COR-L47 (cell line): ENCODE measurements at places on chromosomes 16 and 17.

GRCh38 chr16:59859676-59860402 is 1125.7 kb upstream of the GOT2 start:
- DNase-seq, result no peak

- no peak for DNase-seq
Measured at GRCh38 chr17:65593855-65594845, 32.7 kb upstream of the AXIN2 start.

GRCh38 chr16:83231729-83232128 is 576.0 kb upstream of the HSBP1 start:
- no peak for DNase-seq

- DNase-seq, result no peak
Measured at GRCh38 chr16:21103941-21104860, 46.4 kb downstream of the DNAH3 start.

- DNase-seq, result no peak
Measured at GRCh38 chr16:80197741-80198201, 343.0 kb upstream of the DYNLRB2 start.

DNA sequence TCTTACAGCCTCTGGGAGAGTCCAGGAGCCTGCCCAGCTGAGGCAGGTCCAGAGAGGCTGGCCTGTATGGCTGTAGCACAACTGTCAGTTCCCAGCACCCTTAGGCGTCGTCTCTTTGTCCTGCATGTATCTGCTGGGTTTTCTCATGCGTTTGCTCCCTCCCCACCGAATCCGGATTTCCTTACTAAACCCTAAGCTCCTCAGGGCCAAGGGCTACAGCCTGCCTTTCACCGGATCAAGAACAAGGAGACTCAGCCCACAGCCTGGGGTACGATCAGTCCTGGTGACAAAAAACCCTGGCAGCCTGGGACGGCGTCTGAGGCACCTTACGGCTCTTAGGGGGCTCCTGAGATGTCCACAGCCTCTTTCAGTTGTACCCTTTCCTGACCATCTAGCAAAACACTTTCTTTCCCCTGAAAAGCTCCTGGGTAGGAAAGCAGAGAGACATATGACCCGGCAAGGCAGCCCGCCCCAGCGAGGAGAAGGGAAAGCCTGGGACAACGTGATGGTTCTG is 12.2 kb downstream of the HIC1 start:
- no peak for DNase-seq

- DNase-seq, result no peak
Measured at GRCh38 chr16:79863128-79864031, 262.8 kb upstream of the MAF start.

- no peak for DNase-seq
Measured at GRCh38 chr16:56625943-56626654, 518 bp downstream of the MT1E start.

DNA sequence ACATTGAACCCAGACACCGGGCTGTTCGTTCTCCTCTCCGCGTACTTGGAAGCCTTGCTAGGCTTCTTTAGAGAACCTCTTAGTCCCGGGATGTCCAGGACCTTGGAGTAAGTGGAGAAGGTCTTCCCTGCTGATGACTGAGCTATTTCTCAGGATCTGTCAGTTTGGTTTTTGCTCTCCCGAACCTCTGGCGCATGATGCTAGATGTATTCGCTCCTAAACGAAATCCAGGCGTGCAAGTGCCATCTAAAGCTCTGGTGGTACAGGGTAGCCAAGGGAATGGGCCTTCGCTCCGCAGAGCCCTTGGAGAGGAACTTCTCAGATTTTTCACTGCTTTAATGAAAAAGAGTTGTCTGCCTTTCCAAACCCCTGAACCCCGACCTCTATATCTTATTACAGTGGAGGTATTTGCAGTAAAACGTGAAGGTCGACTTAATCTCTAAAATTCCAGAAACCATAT is 547 bp downstream of the VMP1 start:
- DNase-seq, result no peak

DNA sequence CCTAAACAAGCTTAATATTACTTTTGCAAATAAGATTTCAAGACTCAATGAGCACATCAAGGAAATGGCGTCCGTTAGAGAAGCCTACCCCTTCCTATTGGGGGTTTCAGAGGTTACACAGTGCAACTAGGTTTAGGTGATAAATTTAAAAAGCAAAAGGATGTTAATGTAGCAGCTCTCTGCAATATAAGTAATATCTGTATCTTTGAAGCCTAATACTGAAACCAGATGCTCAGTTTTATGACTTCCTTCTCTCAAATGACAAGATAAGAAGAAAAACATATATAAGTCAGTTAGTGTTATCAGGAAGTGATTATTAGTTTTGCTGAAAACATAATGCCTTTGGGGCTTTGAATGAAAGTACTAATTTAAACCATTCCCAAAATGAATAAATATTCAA is 54.3 kb upstream of the MED13 start:
- DNase-seq, result no peak

DNA sequence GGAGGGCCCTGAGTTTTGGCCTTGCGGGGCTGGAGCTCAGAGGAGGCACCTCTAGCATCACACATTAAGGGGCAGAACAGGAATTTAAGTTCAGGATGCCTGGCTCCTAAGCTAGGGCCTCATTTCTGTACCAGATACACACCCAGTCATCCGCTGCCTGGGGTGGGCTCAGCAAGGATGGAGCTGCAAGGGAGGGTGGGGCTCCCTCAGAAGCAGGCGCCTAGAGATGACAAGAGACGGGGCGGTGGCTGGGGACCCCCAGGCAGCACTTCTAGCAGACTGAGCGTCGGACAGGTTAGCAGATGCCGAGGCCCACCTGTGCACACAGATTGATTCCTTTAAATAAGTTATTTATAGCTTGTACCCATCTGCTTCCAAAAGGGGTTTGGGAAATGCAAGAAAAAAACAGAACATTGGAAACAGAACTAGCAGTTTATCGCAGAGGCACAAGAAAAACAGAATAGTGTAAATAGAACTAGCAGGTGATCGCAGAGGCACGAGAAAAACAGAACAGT is 47.6 kb upstream of the CBFA2T3 start:
- DNase-seq, result no peak

DNA sequence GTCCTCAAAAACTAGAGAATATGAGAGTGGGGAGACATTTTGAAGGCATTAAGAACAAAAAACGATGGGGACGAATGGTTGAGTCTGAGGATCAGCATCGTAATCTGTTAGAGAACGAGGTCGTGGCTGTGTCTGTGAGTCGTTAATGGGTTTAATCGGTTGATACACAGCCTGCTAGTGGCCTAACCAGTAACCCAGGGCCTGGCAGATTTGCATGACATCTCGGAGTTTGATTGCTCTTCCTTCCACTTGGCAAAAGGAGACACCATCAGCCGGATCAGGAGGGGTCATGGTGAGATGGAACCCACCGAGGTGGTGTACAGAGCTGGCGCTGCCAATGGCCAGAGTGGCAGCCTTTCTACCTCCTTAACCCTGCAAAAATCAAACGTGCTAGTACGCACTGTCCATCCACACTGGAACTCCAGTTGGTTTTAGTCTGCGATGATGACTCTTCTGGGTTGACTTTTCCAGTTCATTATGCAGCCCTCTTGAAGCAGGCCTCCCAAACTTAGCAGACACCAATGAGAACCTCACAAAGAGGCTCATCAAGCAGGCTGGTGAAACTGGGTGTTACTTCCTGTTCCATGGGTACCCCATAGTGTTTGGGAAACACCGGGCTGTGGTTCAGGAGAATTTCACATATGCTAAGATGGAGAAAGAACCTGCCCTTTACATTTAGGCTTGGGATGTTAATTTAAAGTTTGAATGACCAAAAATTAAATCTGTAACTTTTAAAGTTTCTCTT is 4.1 kb downstream of the HS3ST3B1 start:
- DNase-seq, result no peak

DNA sequence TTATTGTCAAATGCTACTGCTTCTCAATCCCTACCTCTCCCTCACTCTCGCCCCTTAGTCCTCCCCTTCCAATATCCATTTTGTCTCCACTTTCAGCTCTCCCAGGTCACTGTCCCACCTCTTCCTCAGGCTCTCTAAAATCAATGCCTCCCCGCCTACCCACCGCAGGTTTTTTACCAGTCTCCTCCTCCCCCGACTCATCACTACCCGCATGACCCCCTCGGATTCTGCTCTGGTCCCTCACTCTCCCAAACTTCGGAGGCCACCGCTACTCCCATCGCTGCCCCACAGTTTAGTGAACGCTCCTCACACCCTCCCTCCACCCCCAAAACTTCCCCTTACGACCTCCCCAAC is 513 bp downstream of the CRLF3 start:
- no peak for DNase-seq

- DNase-seq, result no peak
Measured at GRCh38 chr17:38825762-38826247, 684 bp upstream of the CWC25 start.

GRCh38 chr16:56589141-56590039 is at the start of gene MT3:
Gene MT3 (plus strand): TSS chr16:56589528. CDS start chr16:56589591, 63 bp downstream.
- DNase-seq, result peak; percentile 66

DNA sequence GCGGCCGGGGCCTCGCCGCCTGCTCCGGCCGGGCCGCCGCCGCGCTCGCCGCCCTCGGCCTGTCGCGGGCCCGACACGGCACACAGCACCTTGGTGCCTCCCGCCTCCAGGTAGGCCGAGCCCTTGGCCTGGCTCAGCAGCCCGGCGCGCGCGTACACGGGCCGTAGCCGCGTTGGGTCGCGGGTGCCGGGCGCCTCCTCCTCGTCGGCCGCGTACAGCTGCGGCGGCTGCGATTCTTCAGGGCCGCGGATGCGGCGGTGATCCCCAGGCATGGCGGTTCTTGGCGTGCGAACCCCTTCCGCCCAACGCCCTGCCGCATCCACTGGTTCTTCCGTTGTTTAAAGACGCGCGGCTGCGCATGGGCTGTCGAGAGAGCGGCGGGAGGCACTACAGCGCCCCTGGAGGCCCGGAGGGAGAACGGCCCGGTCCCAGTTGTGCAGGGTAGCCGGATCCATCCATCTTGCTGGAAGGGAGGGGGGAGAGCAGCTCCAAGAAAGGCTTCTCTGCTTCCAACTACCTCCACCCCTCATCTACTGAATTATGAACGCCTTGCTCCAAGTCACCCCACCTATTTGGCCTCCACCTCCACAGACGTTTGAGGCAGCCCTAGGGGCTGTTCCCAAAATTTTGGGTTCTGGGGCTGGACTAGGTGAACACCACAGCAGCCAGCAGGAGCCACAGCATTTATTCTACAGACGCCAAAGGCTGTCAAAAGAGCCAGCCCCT is at the start of gene EXOSC6:
EXOSC6 (minus strand) TSS at position 312 of the 726 bp plus-strand sequence; CDS start at position 272, 40 bp downstream.
- peak; percentile 93 for DNase-seq

DNA sequence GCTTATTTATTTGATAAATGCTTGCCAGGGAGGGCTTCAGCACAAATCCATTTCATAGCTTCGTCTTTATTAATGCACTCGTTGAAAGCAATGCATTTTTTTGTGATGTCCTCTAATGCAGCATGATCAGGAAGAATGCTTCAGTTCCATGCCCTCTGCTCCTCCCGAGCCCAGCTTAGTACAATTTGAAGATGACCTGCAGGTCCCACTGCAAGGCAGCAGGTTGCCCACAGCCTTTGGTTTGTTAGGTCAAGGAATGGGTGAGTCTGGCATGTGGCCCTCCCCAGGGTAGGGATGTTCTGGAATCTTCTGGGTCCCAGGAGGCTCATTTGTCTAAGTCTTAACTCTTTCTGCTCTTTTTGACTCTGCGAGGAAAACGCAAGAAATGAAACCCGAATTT is 49.4 kb upstream of the MARCHF10 start:
- DNase-seq, result no peak

GRCh38 chr17:60671482-60671881 is 6.2 kb upstream of the BCAS3 start:
- no peak for DNase-seq

DNA sequence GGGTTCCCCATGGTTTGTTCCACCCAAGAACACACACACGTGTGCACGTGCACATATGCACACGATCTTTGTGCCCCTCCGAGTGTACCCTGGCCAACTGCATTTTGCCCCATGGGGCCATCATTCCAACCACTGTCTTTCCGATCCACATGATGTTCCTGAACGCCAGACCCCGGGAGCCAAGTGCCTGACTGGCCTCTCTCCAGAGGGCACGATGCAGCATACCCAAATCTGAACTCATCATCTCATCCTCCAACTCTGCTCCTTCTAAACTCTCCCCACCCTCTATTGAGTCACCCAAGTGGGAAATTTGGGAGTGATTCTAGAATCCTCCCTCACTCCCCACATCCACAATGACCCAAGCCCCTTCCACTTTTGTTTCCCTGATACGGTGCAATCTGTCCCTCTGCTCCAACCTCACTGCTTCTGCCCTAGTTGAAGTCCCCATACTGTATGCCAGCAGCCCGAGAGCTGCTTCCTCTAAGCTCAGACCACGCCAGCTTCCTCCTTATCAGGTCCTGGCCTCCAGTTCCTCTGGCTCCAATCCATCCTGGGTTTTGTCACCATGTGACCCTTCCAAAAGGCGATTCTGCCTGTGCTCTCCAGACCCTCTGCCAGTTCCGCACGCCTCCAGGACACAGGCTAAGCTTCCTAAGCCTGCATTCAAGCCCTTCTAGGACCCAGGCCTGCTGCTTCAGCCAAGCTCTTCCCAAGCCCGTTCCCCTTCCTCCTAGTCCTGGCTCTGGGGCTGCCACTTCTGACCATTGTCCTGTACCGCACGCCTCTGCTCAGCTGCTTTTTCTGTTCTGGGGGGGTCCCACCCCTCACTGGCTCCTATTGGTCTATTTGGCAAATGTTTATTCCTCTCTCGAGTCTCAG is 10.1 kb upstream of the TMEM208 start:
- no peak for DNase-seq

GRCh38 chr17:72385475-72385874 is 264.7 kb downstream of the SOX9 start:
- DNase-seq, result no peak

DNA sequence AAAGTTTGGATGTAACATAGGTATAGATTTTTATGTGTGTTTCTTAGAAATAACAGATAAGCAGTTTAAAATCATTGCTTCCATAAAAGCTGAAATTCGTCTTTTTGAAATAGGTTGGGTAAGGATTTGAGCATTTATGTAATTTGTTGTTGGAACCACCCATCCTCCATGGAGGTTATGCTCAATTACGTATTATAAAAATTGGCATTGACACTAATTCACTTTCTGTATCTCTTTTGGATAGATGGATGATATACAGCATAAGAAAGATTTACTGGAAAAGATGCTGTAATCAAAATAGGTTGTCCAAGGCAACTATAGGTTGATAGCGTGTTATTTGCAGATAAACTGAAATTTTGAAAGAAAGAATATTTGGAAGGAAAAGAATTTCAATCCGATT is 105.5 kb downstream of the PRKCA start:
- no peak for DNase-seq

GRCh38 chr17:12310811-12311210 is 290.1 kb downstream of the MAP2K4 start:
- no peak for DNase-seq

GRCh38 chr17:1644493-1645206 is 882 bp downstream of the SCARF1 start:
- no peak for DNase-seq

DNA sequence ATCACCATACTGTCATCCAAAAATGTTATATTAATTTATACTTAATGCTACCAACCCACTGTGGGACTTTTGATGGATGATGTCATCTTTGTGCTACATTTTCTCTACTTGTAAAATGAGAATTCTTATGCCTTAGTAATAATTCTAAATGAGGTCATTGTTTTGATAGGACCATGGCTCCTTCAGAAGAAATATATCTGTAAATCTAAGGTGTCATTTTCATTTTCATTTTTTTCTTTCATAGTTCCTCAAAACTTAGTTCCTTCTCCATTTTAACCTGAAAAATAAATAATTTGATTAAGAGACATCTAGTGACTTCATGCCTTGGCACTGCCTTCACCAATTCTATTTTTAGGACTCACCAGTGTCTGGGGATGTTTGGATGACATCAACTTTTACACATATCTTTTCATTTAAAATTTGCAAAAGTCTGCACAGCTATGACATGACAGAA is 48.7 kb downstream of the GPRC5B start:
- DNase-seq, result no peak
